Amniotic stem cell (primary cell): ENCODE measurements at places on chromosomes 7 and 10.

DNA sequence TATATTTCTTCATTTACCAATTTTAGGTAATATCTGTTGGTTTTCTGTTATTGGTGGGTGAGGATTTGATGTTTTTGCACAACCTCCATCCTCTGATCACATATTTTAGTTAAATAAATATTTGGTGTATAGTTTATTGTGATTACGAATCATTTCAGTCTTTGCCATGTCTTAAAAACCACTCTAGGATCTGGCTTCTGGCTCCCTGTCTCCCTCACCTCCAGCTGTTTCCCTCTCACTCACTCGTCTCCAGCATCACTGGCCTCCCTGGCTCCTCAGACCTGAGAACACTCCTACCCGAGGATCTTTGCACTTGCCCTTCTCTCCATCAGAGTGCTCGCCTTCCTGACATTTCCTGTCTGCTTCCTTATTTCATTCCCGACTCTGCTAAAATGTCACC, 50.7 kb upstream of the NRF1 start:
- no peak for DNase-seq

GRCh38 chr10:24884793-24885192, 67.6 kb downstream of the PRTFDC1 start:
- no peak for DNase-seq

DNA sequence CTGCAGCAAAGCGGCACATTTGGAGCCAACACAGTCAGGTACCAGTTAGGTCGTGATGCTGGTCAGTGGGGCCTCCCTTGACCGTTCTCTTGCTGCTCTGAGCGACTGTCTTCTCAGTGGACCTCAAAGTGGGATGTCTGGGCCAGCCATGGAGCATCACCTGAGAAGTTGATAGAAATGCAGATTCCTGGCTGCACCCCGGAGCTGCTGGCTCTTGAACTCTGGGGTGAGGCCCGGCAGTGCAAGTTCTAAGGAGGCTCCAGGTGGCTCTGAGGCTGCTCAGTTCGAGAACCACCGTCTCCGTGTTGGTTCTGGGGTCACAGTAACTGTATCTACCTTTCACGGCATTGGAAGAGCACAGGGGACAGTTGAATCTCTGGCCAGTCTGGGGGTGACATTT, 147.5 kb downstream of the WDR37 start:
- DNase-seq = no peak

DNA sequence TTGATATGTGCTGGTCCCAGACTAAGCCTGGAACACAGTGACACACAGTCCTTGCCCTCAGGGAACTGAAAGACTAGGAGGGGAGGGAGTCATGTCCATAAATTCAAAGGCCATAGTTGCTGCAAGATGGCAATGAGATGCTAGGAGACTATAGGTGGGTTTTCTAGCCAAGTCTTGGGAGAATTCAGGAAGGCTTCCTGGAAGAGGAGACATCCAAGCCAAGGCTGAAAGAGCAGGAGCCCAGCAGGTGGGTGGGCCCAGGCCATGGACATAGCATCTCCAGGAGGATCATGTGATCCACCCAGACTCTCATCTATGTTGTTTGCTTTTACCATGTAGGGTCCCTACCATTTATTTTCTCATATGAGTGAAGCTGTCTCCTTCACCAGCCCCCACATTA, 335.1 kb downstream of the DPP6 start:
- no peak for DNase-seq

DNA sequence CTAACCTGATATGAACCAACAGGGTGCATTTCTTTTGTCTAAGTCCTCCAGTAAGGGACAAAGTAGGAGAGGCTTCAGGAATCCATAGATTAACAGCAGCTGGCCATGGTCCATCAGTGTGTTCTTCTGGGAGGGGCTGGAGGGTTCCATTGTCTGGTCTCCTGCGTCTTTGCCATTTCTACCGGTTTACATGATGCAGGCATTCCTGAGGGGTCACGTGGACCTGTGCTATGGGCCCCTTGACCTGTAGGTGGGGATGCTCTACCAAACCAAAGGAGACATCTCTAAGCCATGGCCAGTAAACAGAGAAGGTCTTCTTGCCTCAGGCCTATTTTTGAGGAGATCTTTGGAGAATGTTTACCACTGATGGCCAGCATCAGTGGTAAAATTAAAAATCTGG, 28.7 kb upstream of the HABP2 start:
- DNase-seq = no peak

DNA sequence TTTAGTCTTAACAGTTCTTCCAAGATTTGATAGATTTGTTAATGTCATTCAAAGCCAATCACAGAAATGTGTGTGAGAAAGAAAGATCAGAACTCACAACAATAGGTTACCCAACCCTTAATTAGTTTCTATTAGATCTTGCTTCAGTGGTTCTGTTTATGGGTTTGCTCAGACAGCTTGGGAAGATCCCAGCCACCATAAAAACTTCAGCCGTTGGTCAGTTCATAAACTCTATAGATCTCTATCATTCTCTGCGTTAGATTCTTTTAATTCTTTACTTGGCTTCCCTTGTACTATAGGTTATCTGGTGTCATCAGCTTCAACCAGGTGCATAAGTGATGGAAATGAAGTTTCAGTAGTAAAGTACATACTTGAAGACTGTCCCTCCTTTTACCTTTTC, 54.4 kb downstream of the ZNF277 start:
- DNase-seq = no peak

DNA sequence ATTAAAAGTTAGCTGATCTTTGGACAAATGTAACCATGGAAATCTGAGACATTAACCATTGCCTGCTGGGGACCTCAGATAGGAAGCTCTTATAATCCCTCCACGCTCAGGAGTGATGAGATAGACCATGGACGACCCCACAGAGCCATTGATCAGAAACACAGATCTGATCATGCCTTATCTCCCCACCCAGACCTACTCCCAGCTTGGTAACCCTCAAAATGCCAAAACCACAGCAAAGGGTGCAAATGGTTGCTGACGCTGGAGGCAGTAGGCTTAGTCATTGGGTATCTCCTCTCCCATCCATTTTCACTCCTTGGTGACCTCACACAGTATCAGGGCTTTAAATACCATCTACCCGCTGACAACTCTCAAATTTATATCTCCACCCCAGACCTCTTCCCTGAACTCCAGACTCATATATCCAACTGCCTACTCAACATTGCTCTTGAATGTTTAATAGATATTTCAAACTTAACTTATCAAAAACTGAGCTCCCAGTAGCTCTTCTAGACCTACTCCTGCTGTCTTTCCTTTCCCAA, 60.8 kb downstream of the CRTAC1 start:
- DNase-seq = no peak

DNA sequence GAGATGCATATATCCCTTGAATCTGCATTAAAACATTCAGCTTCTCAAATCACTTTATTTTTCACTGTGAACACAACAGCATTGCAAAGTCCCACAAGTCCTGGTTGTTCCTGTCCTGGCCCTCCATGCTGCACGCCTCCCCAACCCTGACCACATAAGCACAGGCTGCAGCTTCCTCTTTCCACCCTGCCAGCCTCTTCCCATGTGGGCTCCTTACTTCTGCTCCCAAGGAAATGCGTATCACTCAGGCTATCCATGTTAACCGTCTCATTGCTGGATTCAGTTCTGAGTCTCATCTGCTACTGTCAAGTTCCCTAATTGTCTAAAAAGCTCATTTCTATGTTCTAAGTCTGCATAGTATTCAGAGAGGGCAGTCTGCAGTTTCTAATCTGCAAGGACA, 89.7 kb upstream of the ZPBP start:
- no peak for DNase-seq

DNA sequence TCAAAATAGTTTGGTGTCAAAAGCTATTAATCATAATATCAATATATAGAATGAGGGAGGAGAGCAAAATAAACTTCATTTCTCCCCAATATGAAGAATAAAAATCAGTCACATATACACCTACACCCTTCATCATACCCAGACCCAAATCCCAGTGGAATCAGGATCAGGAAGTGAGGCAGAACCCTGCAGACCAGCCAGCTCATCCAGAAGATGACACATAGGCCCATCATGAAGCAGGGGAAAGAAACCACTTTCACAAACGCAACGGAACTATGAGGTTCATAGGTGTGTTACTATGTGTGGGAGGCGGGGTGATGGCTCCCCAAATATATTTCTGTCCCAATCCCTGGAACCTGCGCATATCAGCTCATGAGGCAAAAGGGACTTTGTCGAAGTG, 89.0 kb downstream of the RSU1 start:
- DNase-seq = no peak

GRCh38 chr10:120039046-120039445, 146.5 kb downstream of the SEC23IP start:
- DNase-seq = no peak

DNA sequence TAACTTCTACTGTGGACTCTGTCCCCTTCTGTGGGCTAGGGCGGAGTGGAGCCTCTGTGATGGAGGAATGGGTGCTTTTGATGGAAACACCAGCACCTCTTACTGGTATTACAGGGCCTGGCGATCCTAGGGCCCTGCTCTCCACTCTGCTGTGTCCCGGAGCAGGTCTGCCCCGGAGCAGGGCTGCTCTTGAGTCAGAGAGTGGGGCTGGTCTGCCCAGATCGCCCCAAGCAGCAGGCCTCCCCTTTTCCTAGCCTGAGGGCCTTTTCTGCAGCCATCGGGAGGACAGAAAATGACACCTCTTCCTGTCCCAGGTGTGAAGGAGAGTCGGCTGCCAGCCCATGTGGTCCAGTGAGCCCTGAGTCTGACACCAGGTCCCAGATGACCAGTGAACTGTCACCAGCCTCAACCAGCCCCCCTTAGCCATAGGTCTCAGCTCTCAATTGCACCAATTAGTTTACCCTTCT, 1.4 kb downstream of the ZNF282 start:
- no peak for DNase-seq

- DNase-seq = no peak
Measured at GRCh38 chr7:70051726-70052125, 453.5 kb downstream of the AUTS2 start.

- no peak for DNase-seq
Measured at GRCh38 chr7:73394422-73394821, 39.2 kb upstream of the FZD9 start.

DNA sequence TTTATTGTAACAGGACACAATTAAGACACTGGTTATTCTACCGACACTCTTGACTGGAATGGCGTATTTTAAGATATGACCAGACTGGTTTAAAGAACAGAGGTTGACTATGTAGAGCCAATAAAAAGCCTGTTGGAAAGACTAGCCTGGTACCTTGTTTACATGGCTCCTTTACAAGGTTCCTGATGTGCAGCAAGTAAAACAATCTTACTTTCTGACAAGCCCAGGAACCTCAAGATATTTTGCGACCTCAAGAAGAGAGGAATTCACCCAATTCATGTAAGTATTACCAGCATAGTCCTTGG, 14.1 kb downstream of the LARP4B start:
- DNase-seq = no peak

GRCh38 chr7:28858206-28858605, 99.9 kb downstream of the TRIL start:
- no peak for DNase-seq

- DNase-seq = no peak
Measured at GRCh38 chr10:48343106-48343505, 36.6 kb downstream of the MAPK8 start.

DNA sequence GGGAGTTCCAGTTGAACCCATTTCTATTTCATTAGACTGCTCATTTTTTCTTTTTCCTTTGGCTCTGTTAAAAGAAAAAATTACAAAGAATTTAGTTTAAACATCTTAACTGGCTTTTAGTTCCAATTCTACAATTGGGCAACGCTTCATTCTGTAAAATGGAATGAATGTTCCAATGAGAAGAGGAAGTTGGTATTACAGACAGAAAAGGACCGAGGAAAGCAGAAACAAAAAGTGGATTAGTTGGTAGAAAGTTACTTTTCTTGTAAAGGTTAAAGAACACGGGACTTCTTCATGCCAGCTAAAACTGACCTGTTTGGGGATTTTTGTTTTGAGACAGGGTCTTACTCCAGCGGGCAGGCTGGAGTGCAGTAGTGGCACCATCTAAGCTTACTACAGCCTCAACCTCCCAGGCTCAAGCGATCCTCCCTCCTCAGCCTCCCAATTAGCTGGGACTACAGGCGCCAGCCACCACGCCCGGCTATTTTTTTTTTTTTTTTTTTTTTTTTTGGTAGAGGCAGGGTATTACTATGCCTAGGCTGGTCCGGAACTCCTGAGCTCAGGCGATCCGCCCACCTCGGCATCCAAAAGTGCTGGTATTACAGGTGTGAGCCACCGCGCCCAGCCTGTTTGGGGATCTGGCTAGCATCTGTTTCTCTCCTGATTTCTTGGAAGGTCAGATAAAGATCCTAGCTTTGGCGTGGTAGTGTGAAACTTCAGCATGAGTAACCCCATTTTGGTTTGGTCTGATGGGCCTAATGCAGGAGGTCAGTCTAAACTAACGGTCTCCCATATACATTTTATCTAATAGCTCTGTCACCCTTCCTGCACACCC, 1.3 kb upstream of the VDAC2 start:
- DNase-seq = no peak

DNA sequence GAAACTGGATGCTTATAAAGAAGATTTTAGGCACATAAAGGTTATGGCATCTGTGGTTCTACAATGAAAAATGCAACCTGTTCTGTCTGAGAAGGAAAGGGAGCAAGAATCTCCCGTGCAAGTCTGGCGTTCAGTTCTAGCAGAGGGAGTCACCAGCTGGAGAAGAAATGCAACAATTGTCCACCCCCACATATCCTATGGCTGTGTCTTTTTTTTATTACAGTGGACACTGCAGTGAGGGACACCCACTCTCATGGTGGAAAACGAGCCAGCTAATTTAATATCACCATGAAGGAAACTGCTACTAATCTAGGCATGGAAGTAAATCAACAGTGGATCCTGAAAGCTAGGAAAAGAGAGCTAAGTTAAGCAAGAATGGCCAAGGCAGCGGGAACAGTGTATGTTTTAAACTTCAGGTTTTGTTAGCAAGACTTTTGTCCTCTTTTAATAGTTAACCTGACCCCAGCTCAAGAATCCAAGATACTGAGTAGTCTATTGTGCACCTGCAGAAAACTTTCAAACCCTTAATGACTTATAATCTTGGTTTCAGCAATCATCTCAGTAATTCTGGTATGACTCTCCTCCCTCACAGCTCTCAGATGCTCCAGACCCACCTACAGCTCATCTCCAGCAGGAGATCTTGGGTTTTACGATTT, 149.3 kb downstream of the FGFR2 start:
- DNase-seq = no peak

- no peak for DNase-seq
Measured at GRCh38 chr7:96781919-96782318, 72.3 kb upstream of the SEM1 start.

DNA sequence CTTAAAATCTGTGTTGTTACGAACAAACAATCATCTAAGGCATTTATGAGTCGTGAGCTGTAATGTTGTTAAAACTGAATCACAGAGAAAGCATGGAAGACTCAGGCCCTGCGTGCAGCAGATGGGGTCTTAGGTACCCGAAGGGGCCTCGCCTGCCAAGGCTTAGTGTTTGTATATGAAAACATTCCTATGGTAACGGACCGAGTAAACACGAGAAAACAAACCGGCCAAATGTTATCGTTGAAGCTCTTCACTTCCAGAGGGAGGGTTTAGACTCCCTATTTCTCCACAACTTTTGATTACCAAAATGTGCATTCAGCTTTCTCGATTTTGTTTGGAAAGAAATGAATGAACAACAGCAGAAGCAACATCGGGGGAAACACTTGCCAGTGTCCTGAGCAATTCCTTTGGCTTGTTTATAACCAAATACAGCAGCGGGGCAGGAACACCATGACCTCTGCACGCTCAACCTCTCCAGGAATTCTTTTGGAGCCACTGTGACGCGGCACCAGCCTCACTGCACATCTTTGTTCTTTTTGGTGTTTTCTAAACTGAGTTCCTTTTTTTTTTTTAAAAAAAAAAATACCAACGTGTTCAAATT, 121.6 kb upstream of the KLF6 start:
- peak; percentile 46 for DNase-seq
